ENCODE measurements at places on chromosomes 6 and 20.
A peak's percentile ranks its signal among the peaks of the same experiment; 100 is the strongest.

GRCh38 chr6:42808492-42809483, 26.9 kb downstream of the BICRAL start:
- DNase-seq, result no peak

GRCh38 chr20:36493801-36494114, 47.6 kb upstream of the MYL9 start:
- no peak for DNase-seq

DNA sequence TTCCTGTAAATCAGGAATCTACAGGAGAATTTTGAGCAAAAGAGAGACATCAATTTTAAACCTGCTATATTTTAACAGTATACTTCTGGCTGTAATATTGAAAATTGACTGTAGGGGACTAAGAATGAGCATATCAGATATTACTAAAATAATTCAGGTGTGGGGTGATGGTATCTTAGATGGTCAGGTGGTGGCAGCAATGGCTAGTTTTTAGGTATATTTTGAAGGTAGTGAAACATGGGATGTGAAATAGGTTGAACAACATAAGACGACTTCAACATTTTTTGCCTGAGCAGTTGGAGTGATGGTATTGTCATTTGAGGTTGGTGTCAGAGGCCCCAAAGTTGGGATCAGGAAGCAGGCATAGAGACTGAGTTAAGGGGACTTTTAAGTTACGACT, 32.1 kb downstream of the FAM83B start:
- DNase-seq, result peak; percentile 1

GRCh38 chr20:62267543-62267942, 29.2 kb downstream of the OSBPL2 start:
- no peak for DNase-seq

DNA sequence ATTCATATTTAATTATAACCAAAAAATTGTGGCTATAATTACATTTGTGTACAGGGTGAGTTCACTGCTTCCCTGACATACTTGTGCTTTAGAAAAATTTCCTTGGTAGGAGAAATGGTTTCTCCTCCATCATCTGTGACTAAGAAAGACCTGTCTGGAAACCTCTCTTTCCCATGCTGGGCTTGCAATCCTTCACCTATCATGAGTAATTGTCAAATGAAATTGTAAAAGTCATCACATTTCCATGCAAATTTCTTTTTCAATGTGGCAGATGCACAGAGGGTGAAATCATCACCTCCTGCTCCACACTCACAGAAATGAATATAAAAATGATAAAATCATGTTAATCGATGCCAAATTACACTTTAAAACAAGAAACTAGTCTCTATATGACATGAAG, 1.5 kb upstream of the SIRPB1 start:
- no peak for DNase-seq

Measured in B cell (primary cell).